ENCODE measurements at places on chromosomes 2 and 18. TPM values are rescaled to one million over a fixed set of nuclear protein-coding genes. Genes with fewer than 3 reads are reported as not detected.

DNA sequence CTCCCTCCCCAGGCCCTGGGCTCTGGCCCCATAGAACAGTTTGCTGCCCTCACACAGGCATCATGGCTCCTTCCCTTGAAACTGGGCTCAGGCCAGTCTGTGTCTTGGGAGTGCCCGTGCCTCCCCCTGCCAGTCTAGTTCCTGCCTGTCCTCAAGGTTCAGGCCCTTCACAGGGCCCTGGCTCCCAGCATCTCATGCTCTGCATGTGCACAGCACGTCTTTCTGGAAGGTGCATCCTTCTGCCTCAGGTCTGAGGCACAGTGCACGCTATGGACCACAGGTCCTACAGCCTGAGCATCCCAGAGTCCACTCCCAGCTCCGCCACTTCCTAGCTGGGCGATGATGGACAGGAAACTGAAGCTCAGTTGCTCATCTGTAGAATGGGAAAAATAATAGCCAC is 35.6 kb upstream of the FOSL2 start:
- H3K27me3 ChIP-seq = no peaks in the 10 kb centered on the region
- no peak for DNase-seq
- H3K4me3 ChIP-seq = no peak overlapping the region
- peaks cover 63% of the 10 kb centered on the region for H3K4me1 ChIP-seq

DNA sequence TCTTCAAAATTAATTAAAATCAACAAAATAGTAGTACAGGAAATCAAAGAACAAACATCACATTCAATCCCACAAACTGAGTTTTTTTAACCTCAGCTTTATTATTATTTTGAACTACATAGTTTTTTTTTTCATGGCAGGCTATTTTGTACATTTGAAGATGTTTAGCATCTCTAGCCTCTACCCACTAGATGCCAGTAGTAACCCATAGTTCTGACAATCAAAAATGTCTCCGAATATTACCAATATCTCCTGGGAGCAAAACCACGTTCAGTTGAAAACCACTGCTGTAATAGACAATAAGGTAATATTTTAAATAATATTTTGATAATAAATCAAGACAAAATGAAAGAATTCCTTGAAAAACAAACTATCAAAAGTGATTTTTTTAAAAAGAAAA is 702.6 kb upstream of the LRRTM1 start:
- peak; percentile 13 for DNase-seq
- no peak overlapping the region for H3K4me3 ChIP-seq
- no peak overlapping the region for H3K27ac ChIP-seq
- H3K36me3 ChIP-seq = no peaks in the 10 kb centered on the region
- H3K27me3 ChIP-seq = no peaks in the 10 kb centered on the region

GRCh38 chr18:59876310-59876626 is 23.5 kb upstream of the PMAIP1 start:
- H3K36me3 ChIP-seq = no peaks in the 10 kb centered on the region
- no peak overlapping the region for H3K4me3 ChIP-seq
- no peaks in the 10 kb centered on the region for H3K4me1 ChIP-seq
- no peak overlapping the region for H3K27ac ChIP-seq
- DNase-seq = no peak

DNA sequence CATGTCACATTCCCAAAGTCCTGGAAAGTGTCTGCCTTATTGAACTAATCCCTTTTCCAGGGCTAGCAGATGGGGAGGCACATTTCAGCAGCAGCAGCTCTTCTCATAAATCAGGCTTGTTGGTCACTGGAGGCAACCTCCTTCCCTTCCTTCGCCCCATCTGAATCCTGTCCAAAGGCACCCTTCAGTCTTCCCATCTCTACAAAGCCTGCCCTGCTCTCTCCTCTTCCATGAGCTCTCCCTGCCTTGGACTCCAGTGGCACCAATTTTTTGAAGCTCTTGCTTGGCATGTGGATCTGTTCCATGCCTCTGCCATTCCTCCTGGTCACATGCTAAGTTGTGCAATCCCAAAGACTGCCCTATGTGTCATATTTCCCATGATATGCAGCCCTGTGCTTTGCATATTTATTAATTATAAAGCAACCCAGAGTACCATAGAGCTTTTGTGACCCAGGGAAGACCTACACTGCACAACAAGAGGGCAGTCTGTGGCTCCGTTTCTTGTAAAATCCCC is 70.3 kb downstream of the ANTXR1 start:
- DNase-seq = no peak
- no peaks in the 10 kb centered on the region for H3K27me3 ChIP-seq
- no peak overlapping the region for H3K27ac ChIP-seq
- no peaks in the 10 kb centered on the region for H3K4me1 ChIP-seq
- H3K36me3 ChIP-seq = peaks cover 65% of the 10 kb centered on the region

Gene RAX
- not detected for total RNA-seq

Gene LYPD6
- total RNA-seq = 10.4 TPM

Gene RTP5
- not detected for total RNA-seq

DNA sequence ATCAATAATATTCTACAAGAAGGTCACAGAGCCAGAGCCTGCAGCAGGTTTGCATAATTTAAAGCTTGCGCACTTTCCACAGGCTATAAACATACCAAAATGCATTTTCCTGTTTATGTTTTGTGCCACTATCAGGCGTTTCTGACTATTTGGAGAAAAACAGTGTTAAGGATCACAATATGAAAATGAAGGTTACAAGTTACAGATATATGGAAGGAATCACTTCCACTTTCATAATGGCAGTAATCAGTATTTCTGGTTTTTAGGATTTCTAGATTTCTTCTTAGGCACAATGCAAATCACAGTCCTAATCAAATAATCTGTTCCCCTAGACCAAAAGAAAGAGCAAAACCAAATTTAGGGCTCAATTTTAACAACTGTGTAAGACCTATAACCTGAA is 279.5 kb downstream of the NBAS start:
- H3K27me3 ChIP-seq = no peaks in the 10 kb centered on the region
- no peak overlapping the region for H3K4me3 ChIP-seq
- no peak for DNase-seq
- H3K36me3 ChIP-seq = peaks cover 3% of the 10 kb centered on the region
- no peak overlapping the region for H3K27ac ChIP-seq

GRCh38 chr2:135557530-135557929 is 26.2 kb downstream of the R3HDM1 start:
- no peaks in the 10 kb centered on the region for H3K4me1 ChIP-seq
- H3K27ac ChIP-seq = no peak overlapping the region
- H3K4me3 ChIP-seq = no peak overlapping the region
- H3K27me3 ChIP-seq = no peaks in the 10 kb centered on the region
- DNase-seq = no peak
- H3K36me3 ChIP-seq = peaks cover 7% of the 10 kb centered on the region

DNA sequence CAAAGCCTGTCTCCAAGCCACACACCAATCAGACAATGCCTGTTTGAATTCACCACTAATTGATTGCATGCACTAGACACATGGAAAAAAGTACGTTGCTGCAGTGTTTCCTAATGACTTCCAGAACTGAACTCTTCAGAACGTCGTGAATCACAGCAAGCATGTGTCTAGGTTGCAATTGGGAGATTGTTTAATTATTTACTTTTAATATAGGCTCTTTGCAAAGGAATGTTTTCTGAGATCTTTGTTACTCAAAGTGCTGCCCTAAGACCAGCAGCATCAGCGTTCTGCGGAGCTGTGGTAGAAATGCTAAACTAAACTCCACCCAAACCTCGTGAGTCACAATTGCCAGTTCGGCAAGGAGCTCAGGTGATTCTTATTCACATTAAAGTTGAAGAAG is 52.7 kb upstream of the CCDC68 start:
- H3K36me3 ChIP-seq = no peaks in the 10 kb centered on the region
- no peak overlapping the region for H3K4me3 ChIP-seq
- H3K27me3 ChIP-seq = no peaks in the 10 kb centered on the region

GRCh38 chr2:230696670-230697069 is 16.0 kb upstream of the CAB39 start:
- H3K36me3 ChIP-seq = no peaks in the 10 kb centered on the region
- H3K4me1 ChIP-seq = no peaks in the 10 kb centered on the region
- H3K27ac ChIP-seq = no peak overlapping the region
- no peak for DNase-seq

DNA sequence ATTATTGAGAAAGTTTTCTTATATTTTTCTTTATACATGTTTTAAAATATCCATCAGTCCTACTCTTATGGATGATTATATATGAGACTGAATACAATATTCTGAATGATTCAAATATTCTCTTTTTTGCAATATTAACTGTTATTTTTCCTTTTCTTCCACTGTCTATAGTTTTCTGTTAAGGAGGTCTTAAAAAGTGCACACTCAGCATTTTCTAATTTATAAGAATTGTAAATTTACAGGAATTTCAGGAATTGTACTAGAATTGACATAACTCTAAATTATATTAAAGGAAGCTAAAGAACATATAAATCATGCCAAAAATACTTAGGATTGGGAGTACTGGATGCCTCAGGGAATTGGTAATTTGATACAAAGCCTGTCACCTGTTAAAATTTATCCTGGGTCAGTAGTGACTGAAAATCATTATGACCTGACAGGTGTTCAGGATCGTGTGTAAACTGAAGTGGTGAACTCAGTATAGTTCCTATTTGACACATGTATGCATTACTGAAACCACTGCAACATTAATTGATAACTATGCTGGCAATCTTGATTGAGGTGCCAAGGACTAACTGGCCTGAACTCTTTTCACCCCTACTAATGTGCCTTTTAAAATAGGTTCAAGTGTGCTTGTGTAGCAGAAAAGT is 30.4 kb downstream of the MSTN start:
- peak; percentile 98 for DNase-seq
- peaks cover 53% of the 10 kb centered on the region for H3K4me1 ChIP-seq
- no peaks in the 10 kb centered on the region for H3K36me3 ChIP-seq
- H3K4me3 ChIP-seq = no peak overlapping the region

- H3K27me3 ChIP-seq = no peaks in the 10 kb centered on the region
- no peak overlapping the region for H3K27ac ChIP-seq
These were observed 379.9 kb downstream of the LPIN1 start for GRCh38 chr2:12126318-12126717.
